Smooth muscle cell of trachea (primary cell): ENCODE measurements at places on chromosomes 7 and 10. TPM values are rescaled to one million over a fixed set of nuclear protein-coding genes. Genes with fewer than 3 reads are reported as not detected.

Gene TAC1
- total RNA-seq, result not detected in 2 replicates

Gene UBE2D1
- total RNA-seq, result 11.3 and 12.7 TPM in 2 replicates

Gene SNX8
- total RNA-seq, result 21.5 and 27.8 TPM in 2 replicates

Gene PPP1R17
- total RNA-seq, result not detected in 2 replicates

Gene OR2A1
- total RNA-seq, result under 0.01 and 0.15 TPM in 2 replicates

Gene TMEM229A
- total RNA-seq, result not detected in 2 replicates

Gene THSD7A
- 0.17 and 1.6 TPM in 2 replicates for total RNA-seq

Gene NXPH1
- total RNA-seq, result not detected in 2 replicates

Gene CNPY1
- total RNA-seq, result not detected in 2 replicates

Gene KLLN
- total RNA-seq, result 0.73 and 1.2 TPM in 2 replicates

Gene SLC39A12
- not detected in 2 replicates for total RNA-seq

Gene DHX32
- 28.9 and 34.5 TPM in 2 replicates for total RNA-seq

Gene GRID2IP
- 0.15 TPM in 1 of 2 replicates, not detected in the other for total RNA-seq

Gene SPAM1
- not detected in 2 replicates for total RNA-seq

Gene CPED1
- 89.8 and 122 TPM in 2 replicates for total RNA-seq

Gene AKR1D1
- not detected in 2 replicates for total RNA-seq

Gene TMEM196
- total RNA-seq, result not detected in 2 replicates

Gene PILRA
- 0.15 and 0.50 TPM in 2 replicates for total RNA-seq

Gene H2BK1
- not detected in 2 replicates for total RNA-seq

Gene GRM3
- total RNA-seq, result not detected in 2 replicates

Gene HABP2
- total RNA-seq, result not detected in 2 replicates

Gene LIPK
- not detected in 2 replicates for total RNA-seq
